ENCODE measurements at places on chromosomes 13 and 19. TPM values are rescaled to one million over a fixed set of nuclear protein-coding genes. Genes with fewer than 3 reads are reported as not detected.

- DNase-seq = no peak
- H3K27ac ChIP-seq = no peak overlapping the region
- H3K27me3 ChIP-seq = no peaks in the 10 kb centered on the region
- H3K4me3 ChIP-seq = no peak overlapping the region
These were observed 16.1 kb upstream of the SLC46A3 start for GRCh38 chr13:28734906-28735305.

CFD gene
- total RNA-seq = 1,037 TPM

KLF1 gene
- total RNA-seq = not detected

NUMBL gene
- total RNA-seq = 14.2 TPM
